CD4-positive, alpha-beta T cell treated with Interleukin-4 for 4 hours (primary cell): ENCODE measurements at places on chromosomes 3 and 15.

GRCh38 chr15:90545095-90545494 lies 15.4 kb downstream of the CRTC3 start:
- DNase-seq, result no peak

GRCh38 chr15:94004697-94005096 lies 226.7 kb upstream of the MCTP2 start:
- DNase-seq, result no peak

DNA sequence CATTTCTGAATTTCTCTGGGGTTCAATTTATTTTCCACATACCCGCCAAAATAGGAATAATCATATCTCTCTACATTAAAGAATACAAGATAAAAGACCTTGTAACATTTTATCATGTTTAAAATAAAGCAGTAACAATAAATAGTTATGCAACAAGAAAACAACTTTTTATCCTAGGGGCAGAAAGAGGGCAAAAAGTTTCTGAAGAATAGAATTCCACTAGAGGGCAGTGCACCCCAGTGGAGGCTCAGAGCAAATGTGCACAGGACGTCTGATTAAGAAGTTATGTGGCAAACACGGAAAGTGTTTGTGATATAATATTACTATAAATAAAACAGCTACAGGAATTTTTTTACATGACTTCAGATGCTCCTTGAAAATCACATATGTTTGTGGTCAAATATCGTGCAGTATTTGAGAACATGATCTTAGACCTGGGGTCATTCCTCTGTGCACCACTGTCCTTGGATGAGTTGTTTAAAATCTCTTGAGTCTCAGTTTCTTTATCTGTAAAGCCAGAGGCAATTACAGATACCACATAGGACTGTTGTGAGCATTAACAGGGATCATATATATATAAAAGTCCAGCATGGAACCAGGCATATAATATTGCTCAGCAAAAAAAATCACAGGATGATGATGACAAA lies 13.2 kb upstream of the PIK3R4 start:
- peak; percentile 70 for DNase-seq

GRCh38 chr3:67642734-67643133 lies 11.7 kb downstream of the SUCLG2 start:
- no peak for DNase-seq

DNA sequence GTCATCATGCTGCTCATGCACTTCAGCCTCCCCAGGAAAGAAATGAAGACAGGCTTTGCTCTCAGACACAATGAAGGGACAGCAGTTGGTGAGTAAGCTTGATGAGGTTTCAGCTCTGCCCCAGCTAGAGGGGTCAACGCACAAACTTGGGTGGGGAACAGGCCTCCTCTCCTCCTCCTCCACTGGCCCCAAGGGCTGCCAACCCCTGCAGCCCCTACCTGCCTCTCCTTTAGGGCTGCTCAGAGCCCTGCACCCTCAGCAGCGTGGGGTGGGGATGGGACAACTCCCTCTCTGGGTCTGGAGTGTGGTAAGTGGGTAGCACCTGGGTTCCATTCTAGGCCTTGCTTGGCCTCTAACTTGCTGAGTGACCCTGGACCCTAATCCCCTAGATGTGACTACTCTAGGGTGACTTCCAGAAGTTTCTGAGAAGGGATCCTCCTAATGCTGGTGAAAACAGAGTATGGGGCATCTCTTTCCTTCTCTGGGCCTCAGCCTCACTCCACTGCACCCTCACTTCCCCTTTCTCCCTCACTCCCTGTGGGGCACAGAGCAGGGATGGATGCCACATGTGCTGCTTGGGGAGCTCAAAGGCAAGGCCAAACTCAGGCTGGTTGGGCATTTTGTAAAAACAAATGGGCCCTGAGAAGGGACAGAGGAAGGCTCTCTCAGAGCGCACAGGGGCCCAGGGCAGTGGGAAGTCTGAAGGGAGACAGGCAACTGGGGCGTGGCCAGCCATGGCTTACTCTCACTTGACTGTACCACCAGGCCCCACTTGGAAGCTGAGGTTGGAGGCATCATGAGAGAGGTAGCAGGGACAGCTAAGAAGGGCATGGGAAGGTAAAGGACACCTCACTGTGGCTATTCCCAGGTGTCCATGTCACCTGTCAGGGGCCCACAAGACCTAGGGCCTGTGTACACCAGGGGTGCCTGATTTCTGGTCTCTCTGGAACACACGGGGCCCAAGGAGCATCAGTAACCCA lies 64.0 kb downstream of the SYNM start:
- DNase-seq, result no peak

GRCh38 chr15:57323806-57324589 lies 52.3 kb upstream of the CGNL1 start:
- no peak for DNase-seq

DNA sequence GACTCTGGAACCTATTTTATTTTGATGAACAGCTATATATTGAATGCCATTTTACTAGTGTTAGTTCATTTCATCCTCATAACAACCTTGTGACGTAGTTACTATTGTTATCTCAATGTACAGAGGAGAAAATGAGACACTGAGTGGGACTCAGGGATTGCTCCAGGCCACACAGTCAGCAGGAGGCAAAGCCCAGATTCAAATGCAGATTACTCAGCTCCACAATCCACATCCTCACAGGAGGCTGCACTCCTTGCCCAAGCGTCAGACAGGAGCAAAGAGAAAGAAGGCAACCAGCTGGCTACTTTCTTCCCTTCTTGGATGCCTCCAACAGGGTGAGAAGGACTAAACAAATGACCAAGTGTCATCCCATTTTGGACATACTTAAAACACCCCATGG lies 92.0 kb upstream of the CCDC54 start:
- DNase-seq, result no peak

GRCh38 chr3:6079011-6079410 lies 781.9 kb upstream of the GRM7 start:
- DNase-seq, result no peak

DNA sequence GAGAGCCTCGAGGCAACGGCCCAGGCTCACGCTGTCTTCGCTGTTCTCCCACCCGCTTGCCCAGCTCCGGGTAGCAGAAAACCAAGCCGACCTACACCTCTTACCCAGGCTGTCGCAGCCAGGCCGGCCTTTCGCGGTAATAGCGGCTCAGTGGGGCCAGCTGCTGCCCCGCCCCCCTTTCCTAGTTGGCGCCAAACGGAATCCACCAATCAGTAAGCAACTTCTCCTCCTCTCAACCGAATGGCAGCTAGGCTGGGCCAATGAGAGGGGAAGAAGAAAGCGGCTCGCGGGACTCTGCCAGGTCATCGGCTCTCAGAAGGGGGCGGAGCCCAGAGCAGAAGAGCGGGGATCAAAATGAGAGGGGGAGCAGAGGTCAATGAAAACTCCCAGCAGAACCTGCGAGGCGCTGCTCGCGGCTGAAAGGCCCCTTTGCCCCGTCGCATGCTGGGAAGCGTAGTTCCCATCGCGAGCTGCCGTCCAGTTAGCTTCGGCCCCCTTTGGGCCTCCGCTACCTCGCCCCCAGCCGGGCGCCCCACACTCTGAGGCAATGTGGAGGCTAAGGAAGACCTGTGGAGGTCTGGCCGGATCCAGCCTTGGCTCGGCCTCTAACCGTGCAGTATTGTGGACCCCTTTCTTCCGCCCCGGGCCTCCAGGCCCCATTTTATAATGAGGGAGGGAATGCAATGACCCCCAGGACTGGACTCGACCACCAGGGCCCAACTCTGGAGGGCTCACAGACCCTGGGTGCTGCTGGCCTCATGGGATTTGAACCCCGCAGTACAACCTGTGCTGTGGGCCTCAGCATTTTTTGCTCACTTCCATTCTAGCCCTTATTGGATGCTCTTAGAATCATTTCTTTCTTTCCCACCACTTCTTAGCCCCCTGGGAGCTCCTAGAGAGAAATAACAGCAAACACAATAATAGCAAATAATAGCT lies at the start of gene CDC25A:
Gene CDC25A, minus strand, starts transcription at position 152 of the 936 bp plus-strand sequence. CDS start 470 bp downstream, outside the sequence.
- DNase-seq, result peak; percentile 98

- DNase-seq, result no peak
These were observed 127.9 kb downstream of the SLC9A9 start for GRCh38 chr3:143720381-143720780.

DNA sequence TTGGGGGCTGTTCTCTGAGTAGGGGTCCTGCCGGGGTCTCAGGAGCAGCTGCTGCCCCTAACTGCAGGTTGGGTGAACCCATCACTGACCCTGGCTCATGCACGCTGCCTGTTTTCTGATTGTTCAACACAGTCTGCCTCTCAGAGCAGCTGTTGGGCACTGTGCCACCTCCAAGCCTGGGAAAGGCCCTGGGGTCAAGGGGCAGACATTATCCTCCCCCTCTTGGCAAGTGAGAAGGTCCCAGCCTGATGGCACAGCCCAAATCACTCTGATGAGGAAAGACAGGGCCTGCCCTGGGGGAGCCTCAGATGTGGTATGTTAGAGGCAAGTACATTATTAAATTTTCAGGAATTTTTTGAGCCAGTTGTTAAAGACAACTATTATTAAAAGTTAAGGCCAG lies 14.1 kb upstream of the GNAT1 start:
- DNase-seq, result no peak

- peak; percentile 8 for DNase-seq
These were observed 47.0 kb upstream of the TFG start for GRCh38 chr3:100662113-100662823.

- no peak for DNase-seq
These were observed 96.7 kb upstream of the MITF start for GRCh38 chr3:69642606-69643005.

DNA sequence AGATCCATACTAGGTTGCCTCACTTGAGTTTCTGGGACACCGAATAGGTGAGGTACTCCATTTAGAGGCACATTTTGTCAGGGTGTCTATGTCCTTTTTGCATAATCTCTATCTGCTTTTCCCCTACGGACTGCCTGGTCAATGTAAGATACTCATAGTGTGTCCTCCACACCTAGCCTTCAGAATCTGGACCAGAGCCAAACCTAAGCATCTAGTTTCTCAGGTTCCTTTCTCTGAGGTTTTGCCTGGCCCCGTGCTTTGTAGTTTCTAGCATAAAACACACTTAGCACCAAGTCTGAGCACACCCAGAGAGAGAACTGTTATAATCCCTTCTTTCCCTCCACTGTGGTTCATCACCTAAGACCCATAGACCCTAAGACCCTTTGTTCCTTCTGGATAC lies 105.9 kb upstream of the MLF1 start:
- no peak for DNase-seq
